Stimulated activated CD8-positive, alpha-beta memory T cell treated with anti-CD3 and anti-CD28 coated beads, Interleukin-4, amount 100 ng/mL, for 1 hour (primary cell): ENCODE measurements at places on chromosomes 13 and 19.

DNA sequence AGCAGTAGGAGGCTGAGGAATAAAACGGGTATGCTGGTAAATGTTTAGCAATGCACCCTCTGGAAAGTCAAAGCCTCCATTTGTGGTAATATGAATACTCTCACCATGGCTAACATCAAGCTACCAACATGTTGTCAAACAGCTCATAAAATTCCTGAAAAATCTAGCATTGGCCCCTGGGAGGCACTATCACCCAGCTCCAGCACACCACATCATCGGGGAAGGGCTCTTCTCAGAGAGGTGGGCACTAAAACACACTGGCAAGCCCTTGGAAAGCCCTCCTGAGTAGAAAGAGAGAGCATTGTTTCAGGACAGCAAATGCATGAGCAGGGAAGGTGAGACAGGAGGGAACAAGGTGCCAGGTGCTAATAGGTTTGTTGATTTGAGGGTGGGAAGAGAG lies 53.9 kb upstream of the FLT1 start:
- no peak for DNase-seq

DNA sequence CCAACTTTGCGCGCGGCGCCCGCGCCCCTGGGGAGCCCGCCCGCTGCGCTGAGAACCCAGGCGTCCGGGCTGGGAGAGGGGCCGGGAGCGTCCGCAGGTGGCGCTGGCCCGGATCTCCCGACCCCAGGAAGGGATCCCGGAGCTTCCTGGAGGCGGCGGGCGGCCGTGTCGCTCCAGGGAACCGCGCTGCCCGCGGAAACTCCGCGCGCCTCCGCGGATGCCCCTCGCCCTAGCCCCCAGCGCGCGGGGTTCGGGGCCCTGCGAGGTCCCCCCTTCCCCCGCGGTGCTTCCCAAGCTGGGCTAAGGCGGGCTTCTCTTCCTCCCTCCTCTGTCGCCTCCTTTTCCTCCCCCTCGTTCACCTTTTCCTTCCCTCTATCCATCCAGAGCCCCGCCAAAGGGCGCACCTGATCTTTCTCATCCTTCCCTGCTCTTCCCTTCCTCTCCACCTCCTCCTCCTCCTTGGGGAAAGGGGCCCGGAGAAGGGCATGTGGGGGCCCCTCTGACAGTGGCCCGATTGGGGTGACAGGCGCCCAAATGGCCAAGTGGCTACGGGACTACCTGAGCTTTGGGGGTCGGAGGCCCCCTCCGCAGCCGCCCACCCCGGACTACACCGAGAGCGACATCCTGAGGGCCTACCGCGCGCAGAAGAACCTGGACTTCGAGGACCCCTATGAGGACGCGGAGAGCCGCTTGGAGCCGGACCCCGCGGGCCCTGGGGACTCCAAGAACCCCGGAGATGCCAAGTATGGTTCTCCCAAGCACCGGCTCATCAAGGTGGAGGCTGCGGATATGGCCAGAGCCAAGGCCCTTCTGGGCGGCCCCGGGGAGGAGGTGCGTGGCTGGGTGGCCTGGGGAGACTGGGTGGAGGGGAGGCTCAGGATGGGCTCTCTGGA lies 710 bp downstream of the SHD start:
- no peak for DNase-seq

- DNase-seq = no peak
These were observed 420.4 kb downstream of the NDFIP2 start for GRCh38 chr13:79901336-79901735.

DNA sequence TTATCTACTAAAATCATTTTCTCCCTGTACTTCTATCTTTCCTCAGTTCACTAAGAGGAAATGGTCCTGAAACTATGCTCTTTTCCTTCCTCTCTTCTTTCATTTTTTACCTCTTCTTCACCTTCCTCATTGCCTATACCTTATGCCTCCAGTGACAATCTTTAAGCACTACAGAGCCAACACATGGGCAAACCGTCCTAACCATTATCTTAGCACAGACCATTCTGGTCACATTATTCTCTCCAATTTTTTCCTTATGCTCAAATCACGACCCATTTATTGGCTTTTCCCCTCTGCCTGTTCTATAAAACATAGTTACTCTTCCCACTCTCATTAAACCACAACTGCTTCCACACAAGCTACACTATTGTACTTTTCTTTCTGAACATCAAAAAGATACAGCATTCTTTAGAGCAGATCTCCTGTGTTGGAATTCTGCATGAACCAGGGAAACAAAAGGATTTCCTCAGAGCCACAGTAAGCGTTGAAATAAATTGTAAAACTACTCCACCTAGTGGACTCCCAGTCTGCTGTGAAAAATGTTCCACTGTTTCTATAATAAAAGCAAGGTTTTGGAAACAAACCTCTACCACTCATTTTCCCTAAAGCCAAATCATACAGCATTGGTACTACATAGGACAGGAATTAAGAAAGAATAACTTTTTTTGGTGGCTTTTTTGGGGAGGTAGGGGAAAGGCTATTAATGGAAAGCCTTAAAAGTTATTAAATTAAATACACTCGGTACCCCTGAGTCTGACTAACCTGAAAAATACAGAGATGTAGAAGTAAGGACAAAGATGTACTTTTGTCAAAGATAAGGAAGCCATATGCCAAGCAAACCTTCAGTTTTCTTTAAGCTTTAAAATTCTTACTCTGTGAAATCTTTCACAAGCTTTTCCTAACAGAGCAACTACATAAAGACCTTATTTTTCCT lies 19.5 kb downstream of the NUFIP1 start:
- no peak for DNase-seq

DNA sequence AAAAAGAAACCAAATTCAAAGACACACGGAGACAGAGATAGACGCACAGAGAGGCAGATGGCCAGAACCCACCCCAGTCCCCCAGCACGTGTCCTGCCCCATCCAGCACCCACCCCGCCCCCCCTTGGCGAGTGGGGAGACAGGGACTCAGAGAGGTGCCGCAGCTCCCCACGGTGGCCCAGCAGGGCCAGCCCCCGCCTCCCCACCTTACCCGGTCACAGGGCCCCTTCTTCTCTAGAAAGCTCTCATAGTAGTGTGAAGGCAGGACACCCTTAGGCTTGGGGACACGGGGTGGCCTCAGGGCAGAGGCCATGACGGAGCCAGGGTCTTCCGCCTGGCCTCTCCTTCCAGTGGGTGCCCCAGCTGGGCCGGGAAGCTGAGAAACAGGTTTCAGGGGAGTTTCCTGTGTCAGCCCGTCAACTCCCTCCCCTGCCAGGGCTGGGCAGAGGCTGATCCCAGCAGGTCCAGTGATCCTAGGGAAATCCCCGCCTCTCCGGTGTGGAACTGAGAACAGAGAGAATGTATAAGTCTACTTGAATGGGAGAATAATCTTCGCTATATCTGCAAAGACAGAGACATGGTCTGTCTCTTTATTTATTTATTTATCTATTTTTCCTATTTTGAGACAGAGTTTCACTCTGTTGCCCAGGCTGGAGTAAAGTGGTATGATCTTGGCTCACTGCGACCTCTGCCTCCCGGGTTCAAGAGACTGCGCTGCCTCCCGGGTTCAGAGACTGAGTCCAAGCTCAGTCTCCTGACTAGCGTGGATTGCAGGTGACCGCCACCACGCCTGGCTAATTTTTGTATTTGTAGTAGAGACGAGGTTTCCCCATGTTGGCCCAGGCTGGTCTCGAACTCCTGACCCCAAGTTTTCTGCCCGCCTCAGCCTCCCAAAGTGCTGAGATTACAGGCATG lies at the start of gene STAP2:
Gene STAP2 (minus strand): TSS at position 387 of the 915 bp plus-strand sequence. CDS start 74 bp downstream, at position 313.
- DNase-seq = no peak

DNA sequence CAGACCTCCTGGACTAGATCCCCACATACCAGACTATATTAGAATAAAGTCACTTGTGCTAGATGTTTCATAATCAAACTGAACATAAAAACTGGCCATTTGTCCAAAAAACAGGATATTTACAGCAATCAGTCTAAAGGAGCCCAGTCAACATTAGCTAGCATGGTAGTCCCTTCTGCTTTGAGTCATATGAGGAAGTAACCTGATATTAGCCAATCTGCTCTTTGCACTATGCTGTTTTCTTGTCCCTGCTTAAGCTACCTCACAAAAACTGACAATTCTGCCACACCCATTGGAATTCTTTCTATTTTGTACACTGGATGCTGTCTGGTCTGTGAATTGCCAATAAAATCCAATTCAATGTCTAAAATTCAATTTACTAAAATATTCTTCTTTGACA lies 1824.2 kb downstream of the OLFM4 start:
- DNase-seq = no peak

DNA sequence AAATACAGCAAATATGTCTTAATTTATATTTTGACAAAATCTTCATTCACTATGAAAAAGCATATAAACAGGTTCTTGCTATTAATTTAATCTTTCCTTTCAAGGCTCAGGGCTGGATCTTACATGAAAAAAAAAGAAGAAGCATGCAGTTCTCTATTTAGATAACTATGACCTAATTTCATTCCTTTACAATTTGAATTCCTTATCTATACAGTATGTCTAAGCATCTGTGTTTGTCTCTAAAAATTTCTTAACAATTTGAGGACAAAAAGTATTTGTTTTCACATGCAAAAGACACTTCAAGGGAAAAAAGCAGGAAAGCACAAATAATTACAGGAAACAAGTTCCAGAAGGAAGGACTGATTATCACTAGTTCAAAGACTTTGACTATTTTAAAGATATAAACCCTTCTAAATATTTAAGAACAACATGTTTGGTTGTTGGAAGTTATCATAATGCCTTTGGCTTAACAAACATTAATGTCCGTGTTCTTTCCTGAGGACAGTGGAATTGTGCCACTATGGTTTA lies 157.5 kb downstream of the TBC1D4 start:
- no peak for DNase-seq

- DNase-seq = no peak
These were observed 154.2 kb upstream of the MAB21L1 start for GRCh38 chr13:35630551-35631275.

- no peak for DNase-seq
These were observed 16.3 kb downstream of the POLR1D start for GRCh38 chr13:27638001-27638400.

DNA sequence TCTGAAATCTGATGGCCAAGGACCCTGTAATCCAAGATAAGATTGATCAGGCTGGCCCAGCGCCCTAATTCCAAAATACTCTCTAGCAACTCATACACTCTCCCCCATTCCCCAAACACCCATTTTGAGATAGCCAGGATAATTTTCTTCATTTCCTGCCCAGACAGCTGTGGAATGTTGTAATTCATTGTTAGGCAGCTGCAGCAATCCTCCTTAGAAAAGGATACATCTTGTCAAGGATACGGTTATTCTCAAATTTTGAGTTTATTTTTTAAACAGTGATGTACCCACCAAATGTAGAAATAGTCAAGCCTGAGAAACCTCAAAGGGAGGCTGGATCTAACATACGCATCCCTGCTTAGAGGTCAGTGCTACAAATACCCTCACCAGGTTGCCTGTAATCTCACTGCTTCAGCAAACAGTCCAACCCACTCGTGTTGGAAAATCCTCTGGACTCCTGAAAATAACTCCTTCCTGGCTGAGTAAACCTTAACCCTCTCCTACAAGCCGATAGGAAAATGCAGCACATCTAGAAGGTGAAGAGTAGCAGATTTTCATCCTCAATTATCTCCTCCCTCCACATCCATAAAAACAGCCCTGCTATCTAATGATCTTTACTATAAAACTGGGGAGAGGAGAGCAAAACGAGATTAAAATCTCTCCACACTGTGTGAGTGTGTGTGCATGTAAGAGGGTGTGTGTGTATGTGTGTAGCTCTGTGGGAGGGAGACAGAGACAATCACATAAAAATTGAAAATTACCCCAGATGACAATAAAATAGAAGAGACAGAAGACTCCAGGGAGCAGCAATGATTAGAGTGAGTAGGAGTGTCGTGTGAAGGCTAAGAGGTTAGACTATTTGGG lies 683.1 kb downstream of the DIAPH3 start:
- DNase-seq = no peak

GRCh38 chr19:45498411-45499195 lies at the start of gene PPM1N:
Gene PPM1N (plus strand): TSS chr19:45498443. CDS start chr19:45498473, 30 bp downstream.
- no peak for DNase-seq

DNA sequence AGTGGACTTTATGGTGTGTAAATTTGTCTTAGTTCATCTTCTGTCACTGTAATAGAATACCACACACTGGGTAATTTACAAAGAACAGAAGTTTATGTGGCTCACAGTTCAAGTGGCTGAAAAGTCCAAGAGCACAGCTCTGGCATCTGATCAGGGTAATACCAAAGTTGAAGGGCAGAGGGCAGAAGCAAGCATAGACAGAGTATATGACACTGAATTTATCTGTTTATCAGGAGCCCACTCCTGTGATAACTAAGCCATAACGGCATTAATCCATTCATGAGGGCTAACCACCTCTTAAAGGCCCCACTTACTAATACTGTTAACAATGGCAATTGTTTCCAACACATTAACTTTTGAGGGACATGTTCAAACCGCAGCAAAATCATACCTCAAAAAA lies 4.0 kb upstream of the RFXAP start:
- no peak for DNase-seq
